ENCODE measurements at places on chromosomes 6 and 20.

DNA sequence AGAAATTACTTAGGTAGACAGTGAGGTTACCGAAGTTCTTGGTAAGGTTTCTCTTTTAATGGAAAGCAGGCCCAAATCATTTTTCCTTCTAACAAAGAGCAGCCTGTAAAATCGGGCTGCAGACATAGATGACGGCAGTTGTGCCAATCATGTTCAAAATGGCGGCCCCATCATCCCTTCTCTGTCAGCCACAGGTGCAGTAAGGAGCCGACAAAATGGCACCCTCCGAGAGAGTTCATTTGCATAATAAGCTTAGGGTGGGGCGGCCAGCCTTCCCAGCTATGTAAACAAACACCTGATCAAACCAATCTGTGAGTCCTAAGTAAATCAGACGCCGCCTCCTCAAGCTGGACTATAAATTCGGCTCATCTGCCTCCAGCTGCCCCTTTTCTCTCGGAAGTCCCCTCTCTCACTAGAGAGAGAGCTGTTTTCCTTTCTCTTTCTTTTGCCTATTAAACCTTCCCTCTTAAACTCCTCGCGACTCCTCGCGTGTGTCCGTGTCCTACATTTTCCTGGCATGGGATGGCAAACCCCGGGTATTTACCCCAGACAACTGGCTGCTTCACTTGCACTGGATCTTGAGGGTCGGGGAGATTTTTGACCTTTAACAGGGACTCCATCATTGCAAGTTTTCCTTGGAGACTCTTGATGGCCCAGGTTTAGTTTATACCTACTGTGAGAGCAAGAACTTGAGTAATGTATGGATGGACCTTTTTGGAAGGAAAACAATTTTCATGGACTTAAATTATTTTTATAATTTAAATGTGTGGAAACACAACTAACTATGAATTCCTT, 8.9 kb upstream of the DDR1 start:
- no peak for DNase-seq

DNA sequence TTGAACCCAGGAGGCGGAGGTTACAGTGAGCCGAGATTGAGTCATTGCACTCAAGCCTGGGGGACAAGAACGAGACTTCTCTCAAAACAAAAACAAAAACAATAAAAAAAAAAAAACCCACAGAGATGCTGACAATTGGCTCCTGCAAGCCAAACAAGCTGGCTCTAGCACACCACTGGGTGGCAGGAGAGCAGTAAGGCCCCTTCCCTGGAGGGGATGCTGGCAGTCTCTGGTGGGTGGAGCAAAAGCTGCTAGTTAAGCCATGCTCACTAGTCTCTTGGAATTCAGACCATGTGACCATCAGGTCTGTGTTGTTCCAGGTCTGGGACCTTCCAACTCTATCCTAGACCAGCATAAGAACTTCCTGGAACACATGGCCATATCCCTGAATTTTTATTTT, 18.9 kb upstream of the DSN1 start:
- DNase-seq: peak; percentile 14

- no peak for DNase-seq
These were observed 31.3 kb upstream of the FAM184A start for GRCh38 chr6:119109654-119110325.

DNA sequence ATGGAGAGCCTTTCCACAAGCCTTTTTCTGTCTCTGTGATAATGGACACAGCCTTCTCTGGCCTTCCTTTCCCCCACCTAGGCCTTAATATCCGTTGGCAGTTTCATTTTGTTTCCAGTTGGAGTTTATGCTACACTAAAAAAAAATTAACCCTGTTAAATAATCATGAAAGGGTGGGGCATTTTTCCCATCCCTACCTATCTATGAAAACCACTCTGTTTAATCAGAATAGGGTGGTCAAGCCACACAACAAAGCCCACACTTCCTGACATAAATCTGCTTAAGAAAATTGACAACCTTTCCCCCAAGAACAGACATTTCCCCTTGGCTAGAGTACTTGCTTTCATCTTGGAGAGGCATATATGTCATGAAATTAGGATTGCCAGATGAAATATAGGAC, 14.2 kb downstream of the TXLNB start:
- no peak for DNase-seq

- no peak for DNase-seq
These were observed 13.5 kb upstream of the PRDM1 start for GRCh38 chr6:106072501-106073090.

- peak; percentile 67 for DNase-seq
These were observed 4.6 kb upstream of the RAE1 start for GRCh38 chr20:57346477-57346876.

DNA sequence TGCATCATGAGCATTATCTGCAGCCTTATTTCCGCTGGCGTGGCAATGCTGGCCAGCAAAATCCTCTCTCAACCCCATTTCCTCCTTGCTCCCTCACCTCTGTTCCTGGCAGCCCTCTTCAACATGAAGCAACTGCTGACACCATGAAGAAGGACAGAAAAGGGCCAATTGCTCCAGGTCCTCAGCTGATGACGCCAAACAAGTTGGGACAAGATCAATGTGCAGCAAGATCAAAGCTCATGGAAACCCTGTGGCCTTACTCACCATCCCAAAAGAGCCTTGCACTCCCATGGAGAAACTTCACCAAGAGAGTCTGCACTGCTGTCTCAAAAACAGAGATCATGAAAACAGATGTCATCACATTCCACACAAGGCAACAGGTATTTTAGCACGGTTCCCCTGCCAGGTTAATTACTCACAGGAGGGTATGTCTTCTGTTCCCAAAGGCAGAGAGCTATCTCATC, 7.4 kb downstream of the GFOD1 start:
- DNase-seq: no peak

- DNase-seq: peak; percentile 17
These were observed 1.9 kb downstream of the CITED2 start for GRCh38 chr6:139372326-139373153.

GRCh38 chr6:107729098-107729497, 95.0 kb downstream of the SCML4 start:
- no peak for DNase-seq

GRCh38 chr20:62336329-62336728, 30.8 kb downstream of the LAMA5 start:
- no peak for DNase-seq

GRCh38 chr6:52900536-52900935, 9.0 kb downstream of the GSTA3 start:
- no peak for DNase-seq

DNA sequence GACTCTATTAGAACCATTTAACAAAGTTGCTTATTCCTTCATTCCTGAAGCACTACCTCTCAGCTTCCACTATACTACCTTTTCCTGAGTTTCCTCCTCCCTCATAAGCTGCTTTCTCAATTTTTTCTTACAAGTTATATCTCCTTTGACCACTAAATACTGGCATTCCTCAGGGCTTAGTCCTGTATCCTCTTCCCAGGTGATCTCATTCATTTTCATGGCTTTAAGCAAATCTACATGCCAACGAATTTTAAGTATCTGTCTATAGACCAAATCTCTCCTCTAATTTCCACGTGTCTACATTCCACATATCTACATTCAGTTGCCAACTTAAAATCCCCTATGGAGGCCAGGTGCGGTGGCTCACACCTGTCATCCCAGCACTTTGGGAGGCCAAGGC, 134.7 kb downstream of the BTBD9 start:
- DNase-seq: no peak

- no peak for DNase-seq
These were observed 157.9 kb downstream of the FOXC1 start for GRCh38 chr6:1767481-1768246.
